ENCODE measurements at places on chromosomes 2 and 18.

DNA sequence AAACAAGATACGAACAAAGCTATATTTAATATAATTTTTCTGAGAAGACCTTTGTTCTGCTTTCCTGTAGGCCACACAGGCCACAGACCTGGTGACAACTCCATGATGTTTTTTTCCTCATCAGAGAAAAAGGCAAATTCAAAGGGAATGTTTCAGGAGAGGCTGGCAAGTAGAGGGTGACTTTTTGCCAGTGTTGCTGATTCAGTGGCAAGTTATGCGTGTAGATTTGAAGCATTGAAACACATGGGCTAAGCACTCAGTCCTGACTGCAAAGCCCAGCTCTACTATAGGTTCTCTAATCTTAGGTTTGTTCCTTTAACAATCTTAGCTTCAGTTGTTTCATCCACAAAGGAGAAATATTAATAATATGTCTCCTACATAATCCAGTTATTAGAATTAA, 499.8 kb downstream of the SUCLG1 start:
- DNase-seq, result no peak

DNA sequence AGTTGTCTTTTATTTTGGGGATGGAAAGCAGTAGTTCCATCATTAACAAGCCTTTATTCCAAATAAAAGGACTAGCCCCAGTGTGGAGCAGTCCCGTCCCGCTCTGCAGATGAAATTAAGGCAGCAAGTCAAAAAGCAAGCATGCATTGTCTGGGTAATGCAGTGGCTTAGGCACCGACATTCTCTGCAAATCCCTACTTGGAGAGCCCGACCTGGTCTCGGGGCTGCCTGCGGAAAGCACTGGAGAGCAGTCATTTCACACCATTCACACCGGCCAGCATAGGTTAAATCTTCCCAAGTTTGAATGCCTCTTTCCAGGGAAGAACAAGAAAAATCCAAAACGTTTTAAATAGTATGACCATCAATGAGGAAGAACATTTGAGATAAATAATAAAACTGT, 24.4 kb upstream of the RAB12 start:
- DNase-seq, result no peak

- DNase-seq, result no peak
Observed at GRCh38 chr2:197007716-197008628, 81.5 kb upstream of the PGAP1 start.

DNA sequence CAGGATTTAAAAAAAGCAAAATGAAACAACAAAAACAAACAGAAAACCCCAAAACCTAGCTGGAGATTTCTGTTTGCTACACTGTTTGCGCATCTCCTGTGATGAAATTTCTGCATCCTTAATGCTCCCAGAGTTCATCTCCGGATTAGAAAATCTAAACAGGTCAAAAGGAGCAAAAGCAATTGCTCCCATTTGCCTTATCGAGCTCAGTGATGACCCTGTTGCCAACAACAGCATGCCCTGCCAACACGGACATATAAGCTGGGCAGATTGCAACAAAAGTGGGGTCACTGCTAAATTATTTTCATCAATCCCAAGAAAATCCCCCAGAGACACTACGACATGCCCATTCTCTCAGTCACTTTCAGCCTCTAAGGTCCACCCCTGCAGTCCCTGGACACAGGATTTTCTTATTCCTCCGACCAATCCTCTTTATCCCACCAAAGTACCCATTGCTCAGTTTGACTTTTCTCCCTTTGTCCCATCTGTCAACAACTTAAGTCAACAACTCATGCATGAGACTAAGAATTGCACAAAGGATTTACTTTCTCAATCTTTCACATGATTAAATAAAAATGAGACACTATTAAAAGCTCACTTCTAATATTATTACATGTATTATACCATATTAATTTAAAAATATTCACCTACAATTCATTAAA, 67.8 kb downstream of the ABCG8 start:
- no peak for DNase-seq

All from NCI-H1092 (cell line).